ENCODE measurements at places on chromosomes 5 and 9. TPM values are rescaled to one million over a fixed set of nuclear protein-coding genes. Genes with fewer than 3 reads are reported as not detected.

The TSPAN17 gene
- 36.3 TPM for polyA plus RNA-seq

The SAPCD2 gene
- 5.4 TPM for polyA plus RNA-seq

The PCDHGA7 gene
- 2.1 TPM for polyA plus RNA-seq

DNA sequence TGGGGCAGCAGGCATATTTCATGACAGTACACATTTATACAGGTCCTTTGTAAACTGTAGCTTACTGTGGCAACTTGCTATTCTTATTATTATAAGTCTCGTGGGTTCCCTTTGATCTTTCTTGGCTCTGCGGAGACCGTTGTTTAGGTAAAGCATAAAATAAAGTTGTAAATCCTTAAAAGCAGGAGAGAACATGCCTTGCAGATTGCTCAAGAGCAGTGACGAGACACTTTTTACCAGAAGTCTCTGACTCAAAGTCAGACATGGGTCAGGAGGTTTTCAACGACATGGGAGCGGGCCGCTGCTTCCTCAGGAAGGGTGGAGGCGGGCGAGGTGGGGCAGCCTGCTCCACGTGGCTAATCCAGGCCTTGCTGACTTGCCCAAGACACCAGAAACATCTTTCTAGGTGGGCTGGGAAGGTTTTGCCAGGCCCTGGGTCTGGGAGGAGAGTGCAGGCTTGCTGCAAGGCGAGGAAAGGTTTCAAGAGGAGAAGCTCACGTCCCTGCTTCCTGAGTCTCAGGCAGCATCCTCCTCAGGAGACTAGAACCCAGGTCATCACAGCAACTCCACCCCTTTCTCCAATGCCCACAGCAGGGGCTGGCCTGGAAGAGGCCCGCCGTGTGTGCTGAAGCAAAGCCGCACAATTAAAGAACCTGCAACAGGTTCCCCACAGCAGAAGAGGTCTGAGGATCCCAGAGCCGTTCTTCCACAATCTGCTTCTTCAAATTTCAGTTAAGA, 6.5 kb downstream of the TBC1D2 start:
- no peak for DNase-seq

- no peak for DNase-seq
Observed at GRCh38 chr9:28319981-28320380, 746.7 kb upstream of the C9orf72 start.

- no peak for DNase-seq
Observed at GRCh38 chr9:35960039-35960655, 2.2 kb upstream of the OR2S2 start.

DNA sequence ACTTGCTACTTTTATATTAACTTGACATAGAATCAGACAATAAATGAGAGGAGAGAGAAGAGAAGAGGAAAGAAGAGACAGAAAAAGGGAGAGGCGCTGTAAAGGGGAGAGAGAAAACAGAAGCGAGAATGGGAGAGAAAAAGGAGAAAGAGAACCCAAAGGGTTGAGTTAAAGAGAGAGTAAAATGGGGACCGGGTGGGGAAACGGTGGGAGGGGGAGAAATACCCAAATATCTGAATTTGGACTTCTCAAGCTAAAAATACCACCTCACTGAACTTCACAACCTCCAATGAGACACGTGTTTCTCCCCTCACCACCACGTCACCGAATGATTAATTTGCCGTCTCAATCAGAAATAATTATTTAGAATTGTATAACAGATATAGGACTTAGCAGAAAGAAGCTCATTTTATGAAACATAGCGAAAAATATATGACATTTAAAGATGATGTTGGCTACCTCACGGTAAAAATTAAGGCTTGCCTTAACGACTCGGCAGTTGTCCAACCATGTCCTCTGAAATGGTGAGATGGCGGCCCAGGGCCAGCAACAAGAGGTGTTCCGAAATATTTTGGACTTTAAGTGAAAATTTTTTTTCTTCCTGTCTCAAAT, 204.1 kb downstream of the MEF2C start:
- no peak for DNase-seq

DNA sequence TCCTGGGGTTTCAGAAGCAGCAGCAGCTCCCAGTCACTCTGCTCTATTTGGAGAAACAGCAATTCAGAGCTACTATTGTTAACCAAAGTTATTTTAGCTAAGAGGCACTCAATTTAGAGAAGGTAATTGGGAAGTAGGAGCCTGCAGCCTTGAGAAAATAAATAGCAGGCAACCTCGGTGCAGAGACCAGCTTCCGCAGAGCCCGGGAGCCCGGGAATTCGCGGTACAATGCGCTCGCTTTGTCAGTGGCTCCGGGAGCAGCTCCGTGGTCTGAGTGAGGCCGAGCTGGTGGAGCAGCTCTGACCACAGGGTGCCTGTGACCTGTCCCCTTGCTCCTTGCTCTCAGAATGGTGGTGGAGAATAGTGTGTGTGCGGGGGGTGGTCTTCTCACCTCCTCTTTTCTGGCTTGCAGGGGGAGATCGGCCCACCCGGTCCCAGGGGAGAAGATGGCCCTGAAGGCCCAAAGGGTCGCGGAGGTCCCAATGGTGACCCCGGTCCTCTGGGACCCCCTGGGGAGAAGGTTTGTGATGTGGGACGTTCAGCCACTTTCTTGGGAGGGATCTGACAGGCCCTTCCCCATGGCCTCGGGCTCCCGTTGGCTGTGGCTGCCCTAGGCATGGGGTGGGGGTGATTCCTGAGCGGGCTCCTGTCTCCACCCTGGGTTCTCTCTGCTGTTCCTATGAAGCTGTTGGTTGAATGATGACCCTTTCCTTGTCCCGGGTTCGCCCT, 95.9 kb upstream of the FCN2 start:
- DNase-seq: no peak

DNA sequence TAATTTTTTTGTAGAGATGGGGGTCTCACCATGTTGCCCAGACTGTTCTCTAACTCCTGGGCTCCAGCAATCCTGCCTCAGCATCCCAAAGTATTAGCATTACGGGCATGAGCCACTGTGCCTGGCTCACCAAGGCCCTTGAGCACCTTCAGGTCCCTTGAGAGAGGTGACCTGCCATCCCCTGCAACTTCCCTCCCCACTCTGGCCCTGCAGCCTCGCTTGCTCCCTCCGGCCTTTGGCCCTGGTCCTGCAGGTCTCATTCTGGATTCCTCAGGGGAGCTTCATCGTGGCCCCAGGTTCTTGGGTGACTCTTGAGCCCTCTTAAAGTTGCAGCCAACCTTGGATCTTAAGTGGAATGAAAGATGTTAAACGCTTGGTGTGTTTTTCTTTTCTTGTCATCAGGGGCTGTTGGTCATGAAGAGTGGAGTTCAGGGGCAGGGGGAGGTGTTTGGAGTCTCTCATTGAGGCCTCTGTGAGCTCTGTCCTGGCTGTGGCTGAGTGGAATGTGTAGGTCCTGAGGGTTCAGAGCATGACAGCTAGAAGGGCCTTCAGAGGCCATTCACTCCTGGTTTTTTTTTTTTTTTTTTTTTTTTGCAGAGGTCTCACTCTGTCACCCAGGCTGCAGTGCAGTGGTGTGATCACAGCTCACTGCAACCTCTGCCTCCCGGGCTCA, 33.0 kb downstream of the PPARGC1B start:
- DNase-seq: no peak

DNA sequence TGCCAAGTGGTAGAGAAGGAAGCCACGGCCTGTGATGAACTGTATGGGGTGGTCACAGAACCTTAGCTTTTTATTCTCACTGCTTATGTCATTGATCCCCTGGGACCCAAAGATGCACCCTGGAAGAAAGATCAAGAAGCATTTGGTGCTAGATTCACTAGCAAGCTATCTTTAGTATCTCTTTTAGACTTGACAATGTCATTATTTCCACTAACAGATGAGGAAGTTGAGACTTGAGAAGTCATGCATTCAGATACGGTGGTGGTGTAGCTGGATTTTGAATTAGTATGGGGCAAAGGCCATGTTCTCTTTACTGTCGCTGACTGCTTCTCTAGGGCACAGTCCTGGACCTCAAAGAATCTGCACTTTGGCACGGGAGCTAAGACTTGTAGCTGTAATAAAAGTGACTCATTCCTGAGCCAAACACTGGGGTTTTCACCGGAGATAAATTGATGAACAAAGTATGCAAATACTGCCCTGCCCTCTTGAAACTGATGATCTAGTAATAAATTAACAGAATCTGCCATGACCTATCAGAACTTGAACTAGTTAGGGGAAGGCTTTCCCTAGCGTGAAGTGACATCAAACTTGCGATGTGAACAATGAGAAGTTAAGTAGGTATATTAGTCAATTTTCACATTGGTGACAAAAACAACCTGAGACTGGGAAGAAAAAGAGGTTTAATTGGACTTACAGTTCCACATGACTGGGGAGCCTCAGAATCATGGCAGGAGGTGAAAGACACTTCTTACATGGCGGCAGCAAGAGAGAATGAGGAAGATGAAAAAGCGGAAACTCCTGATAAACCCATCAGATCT, 5.4 kb downstream of the GDA start:
- no peak for DNase-seq

Measured in right renal pelvis (tissue), 4 donors.